ENCODE measurements at places on chromosomes 4 and X.

- no peak for DNase-seq
Observed at GRCh38 chr4:56737666-56738065, 56.6 kb upstream of the HOPX start.

DNA sequence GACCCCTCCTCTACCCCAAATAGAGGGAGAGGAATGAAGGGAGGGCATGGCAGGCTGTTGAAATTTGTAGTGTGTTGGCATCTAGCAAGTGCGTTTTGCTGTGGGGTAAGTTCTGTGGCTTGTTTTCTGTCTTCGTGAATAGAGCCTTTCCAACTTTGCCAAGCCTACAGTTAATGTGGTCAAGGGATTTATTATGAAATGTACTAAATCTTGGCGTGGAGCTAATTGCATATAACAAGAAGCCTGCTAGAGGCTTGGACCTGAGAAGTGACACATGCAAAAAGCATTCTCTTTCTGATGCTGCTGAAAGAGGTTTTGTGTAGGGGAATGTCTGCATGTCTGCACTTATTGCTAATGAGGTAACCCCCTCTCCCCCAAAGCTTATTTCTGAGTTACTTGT, 132.2 kb downstream of the BMPR1B start:
- DNase-seq, result no peak

GRCh38 chrX:106626789-106627188, 15.0 kb downstream of the RADX start:
- no peak for DNase-seq

DNA sequence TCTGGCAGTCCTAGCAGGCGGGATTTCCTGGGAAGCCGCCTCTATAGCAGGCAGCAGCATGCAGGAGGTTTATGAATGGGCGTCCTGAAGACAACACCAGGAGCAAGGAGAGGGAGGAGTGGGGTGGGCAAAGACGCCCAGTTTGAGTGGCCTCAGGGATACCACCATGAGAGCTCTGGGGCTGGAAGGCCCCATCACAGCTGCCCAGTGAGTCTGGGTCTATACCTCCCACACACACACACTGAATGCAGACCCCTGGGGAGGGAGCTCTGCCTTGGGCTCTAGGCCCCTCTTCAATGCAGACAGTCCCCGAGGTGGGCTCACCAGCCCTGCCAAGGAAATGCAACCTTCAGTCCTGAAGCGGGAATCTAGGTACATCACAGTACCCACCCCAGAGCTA, 98.6 kb downstream of the AFAP1 start:
- no peak for DNase-seq

DNA sequence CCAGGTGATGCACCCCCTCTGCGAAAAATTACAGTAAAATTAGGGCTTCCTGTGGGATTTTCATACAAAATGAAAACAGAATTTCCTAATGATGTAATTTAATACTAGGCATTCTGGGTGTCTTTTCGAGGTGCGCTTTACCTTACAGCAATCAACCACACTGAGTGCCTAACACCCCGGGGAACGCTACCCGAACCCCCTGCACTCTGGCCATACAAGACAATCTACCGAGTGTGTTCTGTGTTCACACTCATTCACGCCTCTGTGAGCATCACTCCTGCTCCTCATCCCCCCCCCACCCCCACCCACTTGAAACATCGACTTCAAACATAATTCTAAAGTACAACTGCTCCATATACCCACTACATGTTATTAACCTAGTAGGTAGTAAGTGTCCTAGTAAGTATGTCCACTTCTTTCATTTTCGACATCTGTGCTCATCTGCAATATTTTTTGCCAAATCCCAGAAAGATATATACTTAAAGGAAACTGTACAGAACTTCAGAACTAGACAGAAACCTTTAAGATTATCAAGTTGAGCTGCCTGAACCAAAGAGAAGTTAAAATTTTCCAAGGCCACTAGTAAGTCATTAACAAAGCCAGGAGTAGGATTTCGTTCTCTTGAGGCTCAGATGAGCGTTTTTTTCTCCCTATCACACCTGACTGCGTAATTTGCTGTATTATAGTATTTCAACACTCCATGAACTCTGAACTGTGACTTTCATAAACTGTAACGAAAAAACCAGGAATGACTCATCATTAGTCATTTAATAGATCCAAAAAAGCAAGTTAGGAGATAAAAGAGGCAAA, 80.0 kb downstream of the FAT1 start:
- DNase-seq, result peak; percentile 23
